CD4-positive, alpha-beta T cell (primary cell): ENCODE measurements at places on chromosomes 11 and 22.

DNA sequence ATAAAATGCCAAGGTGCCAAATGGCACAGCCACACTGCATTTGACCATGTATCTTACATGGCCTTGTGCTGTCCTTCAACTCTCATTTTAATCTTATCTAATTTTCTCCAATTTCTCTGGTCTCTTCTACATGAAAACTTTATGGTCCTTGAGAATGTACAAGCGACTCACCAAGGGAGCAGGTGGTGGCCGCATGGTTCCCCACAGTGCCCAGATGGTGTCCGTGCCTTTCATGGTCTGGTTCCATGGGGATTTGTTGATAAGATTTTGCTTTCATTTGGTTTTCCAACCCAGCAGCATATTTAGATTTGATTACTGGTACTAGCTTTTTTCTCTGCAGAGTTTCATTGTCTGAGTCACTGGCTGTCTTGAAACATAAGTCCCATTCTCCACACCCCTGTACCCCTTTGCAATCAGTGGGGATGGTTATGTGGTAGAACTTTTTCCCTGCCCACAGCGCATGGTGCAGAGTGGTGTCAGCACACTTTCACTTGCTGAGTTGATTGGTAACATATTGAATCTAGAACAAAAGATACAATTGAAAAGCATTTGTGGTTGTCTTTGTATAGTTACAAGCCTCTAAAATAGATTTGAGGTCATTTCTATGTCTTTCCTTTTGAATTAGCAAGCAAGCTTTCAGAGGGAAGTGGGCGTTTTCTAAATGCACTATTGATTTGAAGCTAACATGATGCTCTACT, 24.1 kb downstream of the ZNRF3 start:
- DNase-seq: no peak

- no peak for DNase-seq
These were observed 105.8 kb downstream of the GAB2 start for GRCh38 chr11:78311702-78312371.

- DNase-seq: no peak
These were observed 548.3 kb downstream of the MN1 start for GRCh38 chr22:27253108-27253902.

- DNase-seq: no peak
These were observed 194.7 kb downstream of the KIRREL3 start for GRCh38 chr11:126805870-126806269.

DNA sequence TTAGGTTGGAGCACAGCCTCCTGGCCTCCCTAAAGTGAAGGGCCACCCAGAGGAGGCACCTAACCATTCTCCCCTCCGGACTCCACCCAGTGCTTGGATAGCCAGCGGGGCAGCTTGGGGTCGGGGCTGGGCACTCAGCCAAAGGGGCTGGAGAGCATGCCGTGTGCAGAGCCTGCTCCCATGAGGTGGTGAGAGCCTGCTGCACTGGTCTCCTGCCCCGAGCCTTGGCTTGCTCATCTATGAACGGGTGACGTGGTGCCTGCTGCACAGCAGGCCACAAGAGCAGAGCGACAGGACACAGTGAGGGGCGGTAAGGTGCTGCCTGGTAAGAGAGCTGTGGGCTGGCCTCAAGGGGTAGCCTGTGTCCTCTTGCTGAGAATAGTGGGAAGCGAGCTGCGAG, 14.0 kb upstream of the CCDC188 start:
- DNase-seq: no peak

- no peak for DNase-seq
These were observed 154.9 kb upstream of the DDI1 start for GRCh38 chr11:103881584-103881983.

GRCh38 chr22:24119476-24119875, 61.8 kb upstream of the SUSD2 start:
- no peak for DNase-seq

DNA sequence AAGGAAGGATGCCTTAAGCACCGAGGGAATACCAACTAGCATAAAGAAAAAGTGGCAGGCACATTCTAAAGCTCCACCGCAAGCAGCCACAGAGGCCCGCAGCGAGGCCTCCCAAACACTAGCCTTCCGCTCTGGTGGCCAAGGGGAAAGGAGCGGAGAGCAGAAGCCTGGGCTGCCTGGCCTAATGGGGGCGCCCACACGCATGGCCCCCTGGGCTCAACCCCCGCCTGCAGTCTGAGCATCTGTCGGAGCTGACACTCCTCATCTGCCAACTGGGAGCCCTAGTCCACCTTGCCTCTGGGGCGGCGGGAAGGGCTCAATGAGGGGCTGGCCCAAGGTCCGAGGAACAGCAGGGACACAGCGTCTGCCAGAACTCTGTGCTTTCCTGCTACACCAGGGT, 50.1 kb upstream of the WNT11 start:
- no peak for DNase-seq

GRCh38 chr11:120057595-120058581, 80.0 kb downstream of the TRIM29 start:
- no peak for DNase-seq

DNA sequence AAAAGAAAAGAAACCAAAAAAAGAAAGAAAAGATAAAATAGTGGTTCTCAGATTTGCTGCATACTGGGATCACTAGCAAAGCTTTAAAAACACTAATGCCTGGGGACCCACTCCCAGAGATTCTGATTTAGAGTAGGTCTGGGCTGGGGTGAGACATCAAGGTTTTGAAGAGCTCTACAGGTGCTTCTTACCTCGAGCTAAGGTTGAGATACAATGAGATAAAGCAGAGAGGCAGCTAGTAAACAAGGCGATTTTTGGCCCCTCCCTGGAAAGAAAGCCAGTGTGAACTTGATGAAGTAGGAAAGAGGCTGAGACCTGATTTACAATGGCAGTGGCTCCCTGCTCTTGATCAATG, 327.6 kb upstream of the CCDC90B start:
- DNase-seq: no peak

- DNase-seq: no peak
These were observed 21.7 kb downstream of the VSIG10L2 start for GRCh38 chr11:125967515-125967914.

GRCh38 chr11:72119198-72119597, 6.7 kb upstream of the ANAPC15 start:
- DNase-seq: no peak

GRCh38 chr11:60504219-60504905, 10.8 kb upstream of the MS4A13 start:
- DNase-seq: no peak

GRCh38 chr11:1422481-1422880, 32.7 kb downstream of the BRSK2 start:
- DNase-seq: no peak

GRCh38 chr22:17368554-17369438, 464 bp upstream of the CECR2 start:
- no peak for DNase-seq

DNA sequence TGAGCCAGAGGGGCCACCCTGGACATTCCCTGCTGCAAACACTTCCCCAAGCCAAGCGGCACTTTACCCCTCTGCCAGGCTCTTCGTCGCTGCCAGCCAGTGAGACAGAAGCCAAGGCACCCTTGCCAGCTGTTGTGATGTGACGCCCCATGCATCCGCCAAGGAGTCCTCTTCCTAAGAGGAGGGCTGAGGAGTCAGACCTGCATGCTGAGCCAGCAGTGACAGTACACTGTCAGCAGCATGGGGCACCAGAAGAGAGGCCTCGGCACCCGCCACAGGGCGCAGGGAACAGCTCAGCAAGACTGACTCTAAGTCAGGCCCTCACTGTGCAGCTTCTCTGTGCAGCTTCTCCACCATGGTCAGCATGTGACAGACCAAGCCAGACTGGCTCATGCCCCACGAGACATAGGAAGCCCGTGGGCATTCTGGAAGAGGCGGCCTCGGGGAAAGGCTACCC, 26.4 kb downstream of the VPS37C start:
- DNase-seq: no peak

DNA sequence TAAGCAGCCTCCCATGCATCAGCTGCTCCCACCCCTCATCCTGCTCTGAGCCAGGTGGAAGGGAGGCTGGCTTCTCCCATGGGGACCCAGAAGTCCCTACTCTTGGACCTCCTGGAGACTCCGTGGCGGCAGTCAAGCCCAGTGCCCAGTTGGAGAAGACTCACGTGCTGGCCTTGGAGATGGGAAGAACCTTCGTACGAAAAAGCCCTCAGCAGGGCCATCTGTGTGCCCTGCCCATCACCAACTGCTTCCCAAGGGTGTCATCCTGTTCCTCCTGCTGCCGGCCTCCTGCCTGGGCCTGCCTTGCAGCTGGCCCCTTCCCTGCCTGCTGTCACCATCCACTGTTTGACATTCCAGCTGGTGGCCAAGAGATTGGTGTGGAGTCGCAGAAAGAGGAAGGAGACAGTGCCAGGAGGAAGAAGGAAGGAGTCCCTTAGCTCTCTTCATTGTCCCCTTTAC, 28.0 kb downstream of the ARHGAP1 start:
- DNase-seq: no peak

DNA sequence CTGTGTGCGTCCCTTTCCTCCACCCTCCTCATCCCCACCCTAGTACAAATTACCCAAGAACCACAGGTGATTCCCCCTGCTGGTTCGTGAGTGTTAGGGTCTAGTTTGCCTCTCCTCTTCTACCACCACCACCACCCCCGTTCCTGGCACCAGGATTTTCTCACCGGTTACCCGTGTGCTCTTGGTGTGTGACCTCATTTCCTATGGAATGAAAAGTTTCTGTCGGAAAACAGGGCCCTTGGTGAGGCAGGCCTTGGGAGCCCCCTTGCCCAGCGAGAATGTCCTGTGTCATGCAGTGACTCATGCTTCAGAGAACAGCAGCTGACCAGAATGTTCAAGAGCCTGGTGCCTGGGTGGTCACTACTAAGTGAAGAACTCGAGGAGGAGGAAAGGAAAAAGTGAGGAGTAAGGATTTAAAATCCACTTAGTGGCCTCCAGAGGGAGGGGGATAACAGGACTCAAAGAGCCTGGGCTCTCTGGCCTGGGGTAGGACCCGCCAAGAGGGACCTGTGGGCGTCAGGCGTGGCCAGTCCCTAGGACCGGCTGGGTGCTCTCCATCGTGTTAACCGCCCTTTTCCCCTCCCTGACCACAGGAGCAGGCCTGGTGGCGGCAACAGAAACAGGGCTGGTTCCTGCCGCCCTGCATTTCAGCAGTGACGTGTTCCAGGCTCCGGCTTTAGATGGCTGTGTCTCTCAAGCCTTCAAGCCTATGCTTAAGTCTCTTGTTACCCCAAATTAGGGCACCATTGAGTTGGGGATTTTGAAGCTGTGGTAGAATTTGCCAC, 30.2 kb downstream of the C22orf31 start:
- DNase-seq: no peak

- DNase-seq: no peak
These were observed 19.5 kb downstream of the RBFOX2 start for GRCh38 chr22:36009085-36009484.

GRCh38 chr22:46011627-46012181, 34.7 kb upstream of the WNT7B start:
- DNase-seq: no peak

GRCh38 chr11:93542811-93543229, 371 bp downstream of the SMCO4 start:
- no peak for DNase-seq

DNA sequence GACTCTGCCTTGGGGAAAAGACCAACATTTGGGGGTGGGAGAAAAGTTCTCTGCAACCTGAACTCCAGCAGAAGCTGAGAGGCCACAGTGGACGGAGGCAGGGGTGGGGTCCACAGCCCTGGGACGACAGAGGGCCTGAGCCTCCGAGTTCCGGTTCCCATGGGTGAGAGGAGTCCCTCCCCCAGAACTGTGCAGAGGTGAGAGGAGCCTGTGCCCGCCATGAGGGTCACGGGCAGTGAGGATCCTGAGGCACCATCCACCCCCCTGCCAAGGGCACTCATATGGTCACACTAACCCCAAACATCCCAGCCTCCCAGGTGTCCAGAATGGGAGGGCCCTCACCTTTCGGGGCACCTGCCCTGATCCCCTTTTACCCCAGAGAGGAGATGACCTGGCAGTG, 30.5 kb downstream of the KIAA0930 start:
- DNase-seq: no peak

GRCh38 chr11:76598426-76598839, 72.1 kb downstream of the LRRC32 start:
- no peak for DNase-seq

DNA sequence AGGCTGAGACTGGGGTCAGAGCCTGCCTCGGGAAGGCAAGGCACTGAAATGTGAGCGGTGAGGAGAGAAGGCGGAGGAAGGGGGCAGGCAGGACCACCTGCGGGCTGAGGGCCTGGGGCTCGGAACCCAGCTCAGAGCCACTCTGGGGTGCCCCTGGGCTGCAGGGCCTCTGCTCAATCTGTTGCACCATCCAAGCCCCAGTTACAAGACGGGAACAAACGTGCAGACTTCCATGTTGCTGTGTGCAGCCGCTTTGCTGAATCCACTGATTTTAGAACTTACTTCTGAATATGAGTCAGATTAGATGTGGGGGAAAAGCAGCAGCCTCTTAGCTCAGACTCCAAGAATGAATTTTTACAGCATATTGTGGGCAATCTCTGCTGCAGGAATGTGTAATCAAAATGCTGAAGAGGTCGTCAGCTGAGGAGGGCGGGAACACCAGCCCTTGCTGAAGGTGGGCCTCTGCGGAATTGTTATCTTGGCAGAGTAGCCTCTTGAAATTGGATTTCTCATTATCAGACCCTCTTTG, 21.6 kb downstream of the PARVG start:
- no peak for DNase-seq

GRCh38 chr11:117562136-117562535, 234.5 kb downstream of the CEP164 start:
- no peak for DNase-seq

DNA sequence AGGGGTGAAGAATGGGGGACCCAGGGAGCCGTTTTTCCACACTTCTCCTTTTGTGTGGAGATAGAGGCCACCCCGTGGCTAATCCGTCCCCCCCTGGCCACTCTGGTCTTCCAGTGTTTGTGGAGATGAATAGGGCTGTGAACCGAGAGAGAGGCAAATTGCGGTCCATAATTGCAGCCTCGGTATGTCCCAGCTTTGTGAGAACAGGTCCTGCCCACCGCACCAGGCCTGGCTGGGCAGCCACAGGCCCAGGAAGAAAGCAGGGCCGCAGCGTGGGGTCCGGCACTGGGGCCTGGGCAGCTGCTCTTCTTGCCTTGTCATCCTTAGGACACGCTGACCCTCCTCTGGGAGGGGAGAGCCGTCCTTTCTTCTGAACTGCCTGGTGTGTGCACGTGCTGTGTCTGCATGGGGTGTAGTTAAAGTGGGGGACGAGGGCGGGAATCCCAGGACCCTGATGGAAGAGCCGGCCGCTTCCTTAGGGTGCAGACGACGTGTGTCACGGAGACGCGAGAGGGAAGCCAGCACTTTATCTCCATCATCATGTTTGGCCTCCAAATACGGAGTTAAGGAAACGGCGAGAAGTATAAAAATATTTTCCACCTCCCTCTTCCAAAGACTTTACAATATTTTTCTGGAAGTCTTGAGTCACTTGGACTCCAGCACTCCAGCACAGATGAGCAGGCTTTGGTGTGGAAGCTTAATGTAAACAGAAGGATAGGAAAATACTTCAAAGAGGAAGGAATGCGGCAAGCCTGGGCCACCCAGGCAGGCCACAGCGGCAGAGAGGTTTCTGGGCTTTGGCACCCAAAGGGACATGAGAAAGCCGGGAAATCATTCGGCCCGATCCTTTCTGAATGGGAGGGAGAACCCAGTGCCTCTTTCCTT, 1248.4 kb downstream of the BRD1 start:
- no peak for DNase-seq

- no peak for DNase-seq
These were observed 269.0 kb downstream of the ST3GAL4 start for GRCh38 chr11:126624506-126624905.
